Large intestine (tissue), 12 donors: ENCODE measurements at places on chromosomes 4 and X. TPM values are rescaled to one million over a fixed set of nuclear protein-coding genes. Genes with fewer than 3 reads are reported as not detected.

Gene FHDC1
- polyA plus RNA-seq: 10.7 TPM

Gene SHROOM2
- 7.0 TPM for polyA plus RNA-seq

Gene PARM1
- 38.2 TPM for polyA plus RNA-seq

Gene PAGE2B
- polyA plus RNA-seq: 0.57 TPM

Gene CTAG1B
- polyA plus RNA-seq: not detected
